Suprapubic skin (tissue), 4 donors: ENCODE measurements at places on chromosomes 5 and 9.

- DNase-seq = peak; percentile 68
These were observed 1.6 kb downstream of the WNK2 start for GRCh38 chr9:93185266-93186214.

- no peak for DNase-seq
These were observed 26.7 kb downstream of the BDP1 start for GRCh38 chr5:71482132-71482531.

DNA sequence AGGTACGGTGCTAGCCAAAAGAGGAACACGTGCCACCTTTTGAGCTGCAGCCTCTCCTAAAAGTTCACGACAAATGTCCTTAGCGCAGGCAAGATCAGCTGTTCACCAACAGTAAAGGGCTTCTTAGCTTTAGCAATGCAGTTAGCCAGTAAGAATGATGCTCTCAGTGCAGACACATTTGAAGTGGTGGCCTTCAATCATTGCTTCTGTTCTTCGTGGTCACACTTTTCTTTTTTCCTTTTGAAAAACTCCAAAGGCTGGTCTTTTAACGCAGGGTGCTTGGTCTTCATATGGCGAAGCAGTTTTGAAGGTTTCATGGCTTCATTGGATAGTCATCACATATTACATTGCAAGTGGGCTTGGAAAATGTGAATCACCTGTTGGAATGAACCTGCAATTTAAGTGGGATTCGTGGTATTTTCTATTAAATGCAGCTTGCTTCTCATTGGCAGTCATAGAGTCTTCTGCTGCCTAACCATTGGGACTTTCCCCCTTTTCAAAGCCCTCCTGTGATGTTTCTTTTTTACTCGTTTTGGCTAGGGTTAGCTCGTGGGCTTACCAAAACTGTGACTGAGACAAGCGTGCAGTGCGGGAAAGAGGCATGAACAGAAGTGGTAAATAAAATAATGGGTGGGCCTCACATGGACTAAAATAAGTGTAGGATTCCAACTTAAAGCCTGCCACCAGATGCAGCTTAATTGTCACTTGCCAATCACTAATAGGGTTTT lies 100.9 kb downstream of the MRPL36 start:
- DNase-seq = no peak

- DNase-seq = no peak
These were observed 1.5 kb downstream of the EGFL7 start for GRCh38 chr9:136664000-136664915.

- no peak for DNase-seq
These were observed 5.4 kb downstream of the PHYKPL start for GRCh38 chr5:178227138-178227659.

DNA sequence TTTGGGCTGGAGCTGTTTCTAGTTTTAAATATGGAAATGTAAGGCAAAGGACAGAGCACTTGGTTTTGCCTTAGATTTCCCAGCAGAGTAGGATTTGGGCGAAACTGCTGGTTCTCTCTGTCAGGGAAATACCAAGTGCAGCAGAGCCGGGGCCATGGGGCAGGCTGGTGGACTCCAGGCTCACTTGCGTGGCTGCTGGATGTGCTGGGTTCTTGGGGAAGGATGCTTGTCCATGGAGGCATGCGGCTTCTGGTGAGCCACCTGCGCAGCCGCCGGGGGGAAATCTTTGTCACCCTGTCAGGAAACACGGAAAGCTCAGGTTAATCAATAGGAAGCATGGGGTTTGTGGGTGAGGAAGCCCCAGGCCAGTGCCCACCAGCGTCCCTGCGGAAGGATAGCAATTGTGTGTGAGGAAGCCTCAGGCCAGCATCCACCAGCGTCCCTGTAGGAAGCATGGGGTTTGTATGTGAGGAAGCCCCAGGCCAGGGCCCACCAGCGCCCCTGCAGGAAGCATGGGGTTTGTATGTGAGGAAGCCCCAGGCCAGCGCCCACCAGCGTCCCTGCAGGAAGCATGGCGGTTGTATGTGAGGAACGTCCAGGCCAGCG lies 80.1 kb downstream of the DAP start:
- peak; percentile 63 for DNase-seq

GRCh38 chr9:127402401-127403090 lies 5.6 kb downstream of the SLC2A8 start:
- DNase-seq = peak; percentile 59

- peak; percentile 96 for DNase-seq
These were observed at the start of gene OSMR for GRCh38 chr5:38845526-38846378. TSS of gene OSMR (plus strand) at chr5:38846012. CDS start at chr5:38869045, 23,033 bp downstream.

DNA sequence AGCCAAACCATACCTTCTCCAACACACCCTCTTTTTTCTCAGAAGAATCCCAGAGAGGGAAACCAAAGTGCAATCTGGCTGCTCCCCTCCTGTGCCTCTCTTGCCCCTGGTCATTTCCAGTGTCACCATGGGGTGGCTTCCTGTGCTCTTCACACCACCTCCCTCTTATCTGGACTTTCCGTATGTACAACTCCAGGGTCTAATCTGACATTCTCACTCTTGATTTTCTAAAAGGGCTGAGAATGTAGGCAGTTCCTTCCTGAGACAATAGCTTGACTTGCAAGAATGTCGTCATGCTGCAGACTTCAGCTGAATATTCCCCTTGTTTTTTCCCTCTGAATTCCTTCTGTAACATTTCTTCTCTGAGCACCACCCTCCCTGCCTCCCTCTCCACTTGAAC lies 110.2 kb downstream of the FBXL7 start:
- no peak for DNase-seq

- no peak for DNase-seq
These were observed 31.0 kb upstream of the TENT4A start for GRCh38 chr5:6682239-6682638.

DNA sequence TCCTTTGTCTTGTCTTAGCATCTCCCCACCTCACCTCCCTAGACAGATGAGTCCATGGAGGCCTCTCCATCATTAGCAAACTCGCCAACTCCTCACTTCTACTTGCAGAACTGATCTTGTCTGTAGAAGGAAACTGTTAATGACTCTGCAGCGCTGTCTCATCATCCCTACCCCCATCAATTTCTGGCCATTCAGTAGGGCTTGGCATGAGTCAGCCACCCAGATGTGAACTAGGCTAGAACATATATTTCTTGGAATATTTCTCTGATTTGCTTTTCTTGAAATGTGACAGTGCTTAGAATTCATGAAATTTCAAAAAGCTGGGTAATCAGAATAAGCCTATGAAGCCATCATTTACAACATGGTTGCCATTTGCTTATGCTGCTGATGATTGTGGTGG lies 1125.0 kb upstream of the DMAC1 start:
- no peak for DNase-seq

GRCh38 chr9:127449332-127449966 lies 1.8 kb downstream of the RPL12 start:
- no peak for DNase-seq

DNA sequence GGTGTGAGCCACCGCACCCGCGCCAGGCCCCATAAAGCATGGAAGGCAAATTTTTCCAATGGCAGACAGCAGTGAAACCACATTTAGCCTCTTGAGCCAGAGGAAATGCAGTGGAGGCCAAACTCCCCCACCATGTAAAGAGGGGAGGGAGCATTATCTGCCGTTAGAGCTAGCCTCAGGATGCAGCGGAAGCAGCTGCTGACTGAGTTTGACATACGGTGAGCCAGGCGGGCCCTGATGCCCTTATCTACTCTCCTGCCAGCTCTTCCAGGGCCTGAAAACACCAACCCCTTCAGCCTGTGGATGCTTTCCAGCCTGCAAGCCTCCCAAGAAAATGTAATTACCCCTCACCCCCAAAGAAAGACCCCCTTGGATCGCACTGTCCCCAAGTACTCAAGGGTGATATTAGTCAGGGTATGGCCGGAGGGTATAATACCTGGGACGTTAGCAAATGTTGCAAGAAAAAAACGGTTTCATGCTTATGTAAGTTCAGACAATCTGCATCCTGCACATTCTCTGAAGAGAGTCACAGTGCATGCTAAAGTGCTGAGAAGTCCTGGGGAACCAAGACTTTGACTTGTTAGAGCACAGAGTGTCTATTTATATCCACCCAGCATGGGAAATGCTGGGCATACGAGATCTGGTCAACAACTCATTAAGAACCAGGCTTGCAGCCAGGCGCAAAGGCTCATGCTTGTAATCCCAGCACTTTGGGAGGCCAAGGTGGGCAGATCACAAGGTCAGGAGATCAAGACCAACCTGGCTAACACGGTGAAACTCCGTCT lies 11.3 kb upstream of the GGTA1 start:
- no peak for DNase-seq

- DNase-seq = no peak
These were observed 10.7 kb downstream of the ARHGAP26 start for GRCh38 chr5:142780871-142781270.

DNA sequence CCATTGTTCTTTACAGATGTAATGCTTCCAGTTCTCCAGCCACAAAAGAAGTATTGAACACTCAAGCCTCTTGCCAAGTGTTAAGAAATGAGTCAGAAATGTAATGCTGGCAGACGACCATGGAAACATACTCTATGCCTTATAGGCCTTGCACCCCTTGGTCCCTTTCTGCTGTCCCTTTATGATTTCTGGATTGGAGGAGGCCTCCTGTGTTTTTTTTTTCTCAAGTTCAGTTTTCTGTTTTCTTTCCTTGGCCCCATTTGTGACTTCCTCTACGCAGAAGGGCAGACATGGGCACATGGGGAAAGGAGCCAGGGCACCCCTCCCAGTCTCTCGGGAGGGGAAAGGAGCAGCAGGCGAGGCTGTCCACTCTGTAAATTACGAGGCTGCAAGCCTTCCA lies 53.4 kb downstream of the SNX18 start:
- DNase-seq = no peak

DNA sequence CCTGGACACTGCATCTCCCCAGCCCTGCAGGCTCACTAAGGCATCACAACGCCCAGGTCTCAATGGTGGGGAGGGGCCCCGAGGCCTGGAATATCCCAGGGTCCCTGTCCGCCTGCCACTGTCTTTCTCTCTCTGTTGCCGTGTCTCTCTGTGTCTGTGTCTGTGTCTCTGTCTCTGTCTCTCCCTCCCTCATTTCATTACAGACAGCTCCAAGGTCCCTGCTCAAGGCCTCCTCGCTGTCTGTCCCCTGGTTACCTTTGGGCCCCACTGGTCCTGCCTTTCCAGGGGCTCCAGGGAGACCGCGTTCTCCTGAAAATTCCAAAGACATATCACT lies 3.2 kb downstream of the FCN1 start:
- DNase-seq = no peak

DNA sequence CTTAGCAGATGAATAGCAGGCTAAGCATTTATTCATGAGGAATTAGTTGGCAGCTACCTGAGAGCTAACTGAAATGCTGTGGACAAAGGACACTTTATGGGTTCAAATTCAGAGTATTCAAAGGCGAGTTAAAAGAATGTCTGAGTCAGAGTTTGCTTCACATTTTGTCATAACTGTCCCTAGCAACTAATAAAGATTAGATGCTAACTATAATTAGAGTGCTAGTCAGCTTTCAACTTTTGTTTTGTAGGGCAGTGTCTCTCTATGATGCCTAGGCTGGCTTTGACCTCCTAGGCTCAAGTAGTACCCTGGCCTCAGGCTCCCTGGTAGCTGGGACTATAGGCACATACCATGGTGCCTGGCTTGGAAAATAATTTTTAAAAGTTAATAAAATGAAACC lies 4.6 kb downstream of the SMC5 start:
- DNase-seq = no peak

DNA sequence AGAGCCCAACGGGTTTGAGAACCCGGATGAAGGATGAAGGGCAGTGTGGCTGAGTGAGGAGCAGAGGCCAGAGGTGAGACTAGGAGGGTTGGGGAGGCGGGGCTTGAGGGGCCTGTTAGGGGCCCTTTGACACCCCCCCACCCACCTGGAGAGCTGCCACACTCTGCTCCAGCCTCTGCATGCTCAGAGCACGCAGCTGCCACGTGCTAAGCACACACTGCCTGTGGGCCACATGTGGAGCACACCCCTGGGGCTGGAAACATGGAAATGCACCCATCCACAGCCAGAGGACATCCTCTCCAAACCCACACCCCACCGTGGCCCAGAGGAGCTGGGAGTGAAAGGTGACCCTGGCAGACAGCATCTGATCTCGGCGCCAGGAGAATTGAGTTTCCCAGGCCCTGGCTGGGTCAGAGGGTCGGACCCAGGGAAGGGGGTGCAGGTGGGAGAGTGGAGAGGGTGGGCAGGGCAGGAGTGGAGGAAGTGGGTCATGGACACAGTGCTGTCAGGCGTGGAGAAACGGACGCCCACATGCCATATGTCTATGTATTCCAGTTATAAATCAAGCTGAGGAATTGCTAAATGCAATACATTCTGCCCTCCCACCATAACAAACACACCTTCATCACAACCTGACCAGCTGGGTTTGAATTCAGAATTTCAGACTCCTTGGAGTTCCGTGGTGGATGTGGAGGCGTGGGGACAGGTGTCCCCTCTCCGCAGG lies 5.9 kb downstream of the DNM1 start:
- DNase-seq = no peak

DNA sequence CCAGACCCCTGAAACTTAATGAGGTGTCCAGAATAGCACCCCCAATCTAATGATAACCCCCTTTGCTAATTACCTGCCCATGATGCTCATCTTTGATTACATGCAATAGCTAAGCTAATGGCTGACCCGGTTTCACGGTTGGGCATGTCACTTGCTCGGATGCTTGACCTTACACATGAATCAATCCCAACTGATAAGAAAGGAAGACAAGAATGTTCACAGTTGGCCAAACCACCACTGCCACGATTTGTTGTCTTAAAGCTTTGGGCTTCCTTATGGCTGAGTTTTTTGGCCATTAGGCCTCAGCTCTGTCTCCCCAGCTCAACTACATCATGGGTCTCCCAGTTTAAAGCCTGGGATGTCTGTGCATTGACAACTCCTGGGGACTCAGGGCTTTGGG lies 53.1 kb upstream of the TGFBR1 start:
- no peak for DNase-seq

GRCh38 chr9:136024286-136024685 lies 63.1 kb upstream of the UBAC1 start:
- DNase-seq = no peak

DNA sequence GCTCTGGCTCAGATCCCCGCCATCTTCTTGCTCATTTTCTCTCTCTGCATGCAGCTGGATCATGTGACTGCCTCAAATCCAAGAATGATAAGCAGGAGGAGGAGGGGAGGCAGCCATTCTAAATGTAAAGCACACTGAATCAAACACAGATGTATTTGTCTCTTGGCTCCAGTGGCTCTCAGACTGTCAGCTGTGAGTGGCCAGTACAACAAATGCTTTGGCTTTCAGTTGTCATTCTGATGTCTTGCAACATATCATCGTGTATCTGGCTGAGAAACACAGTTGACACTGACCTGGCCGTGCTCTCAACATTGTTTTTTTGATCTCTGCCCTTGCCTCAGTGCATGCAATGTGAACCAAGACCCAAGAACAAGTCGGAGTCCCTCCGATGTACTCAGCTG lies 233.1 kb downstream of the ADAMTSL1 start:
- DNase-seq = no peak
